Lower leg skin (tissue), 4 donors: ENCODE measurements at places on chromosomes 7 and 10. TPM values are rescaled to one million over a fixed set of nuclear protein-coding genes. Genes with fewer than 3 reads are reported as not detected.
A peak's percentile ranks its signal among the peaks of the same experiment; 100 is the strongest.

GRCh38 chr7:72441791-72442190 lies 29.7 kb upstream of the CALN1 start:
- DNase-seq: no peak

DNA sequence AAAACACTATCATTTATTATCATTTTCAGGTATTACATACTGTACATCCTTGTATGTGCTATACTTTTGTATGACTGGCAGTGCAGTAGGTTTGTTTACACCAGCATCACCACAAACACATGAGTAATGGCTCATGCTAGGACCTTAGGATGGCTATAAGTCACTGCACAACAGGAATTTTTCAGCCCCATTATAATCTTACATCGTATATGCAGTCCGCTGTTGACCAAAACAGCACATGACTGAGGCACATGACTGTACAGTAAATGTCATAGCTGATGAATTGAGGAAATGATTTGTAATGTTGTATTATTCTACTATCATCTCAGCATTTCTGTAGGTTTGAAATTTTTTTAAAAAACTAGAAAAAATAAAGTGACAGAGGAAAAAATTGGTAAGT lies 38.6 kb downstream of the BPGM start:
- no peak for DNase-seq

GRCh38 chr7:29487424-29487823 lies 76.2 kb upstream of the PRR15 start:
- no peak for DNase-seq

DNA sequence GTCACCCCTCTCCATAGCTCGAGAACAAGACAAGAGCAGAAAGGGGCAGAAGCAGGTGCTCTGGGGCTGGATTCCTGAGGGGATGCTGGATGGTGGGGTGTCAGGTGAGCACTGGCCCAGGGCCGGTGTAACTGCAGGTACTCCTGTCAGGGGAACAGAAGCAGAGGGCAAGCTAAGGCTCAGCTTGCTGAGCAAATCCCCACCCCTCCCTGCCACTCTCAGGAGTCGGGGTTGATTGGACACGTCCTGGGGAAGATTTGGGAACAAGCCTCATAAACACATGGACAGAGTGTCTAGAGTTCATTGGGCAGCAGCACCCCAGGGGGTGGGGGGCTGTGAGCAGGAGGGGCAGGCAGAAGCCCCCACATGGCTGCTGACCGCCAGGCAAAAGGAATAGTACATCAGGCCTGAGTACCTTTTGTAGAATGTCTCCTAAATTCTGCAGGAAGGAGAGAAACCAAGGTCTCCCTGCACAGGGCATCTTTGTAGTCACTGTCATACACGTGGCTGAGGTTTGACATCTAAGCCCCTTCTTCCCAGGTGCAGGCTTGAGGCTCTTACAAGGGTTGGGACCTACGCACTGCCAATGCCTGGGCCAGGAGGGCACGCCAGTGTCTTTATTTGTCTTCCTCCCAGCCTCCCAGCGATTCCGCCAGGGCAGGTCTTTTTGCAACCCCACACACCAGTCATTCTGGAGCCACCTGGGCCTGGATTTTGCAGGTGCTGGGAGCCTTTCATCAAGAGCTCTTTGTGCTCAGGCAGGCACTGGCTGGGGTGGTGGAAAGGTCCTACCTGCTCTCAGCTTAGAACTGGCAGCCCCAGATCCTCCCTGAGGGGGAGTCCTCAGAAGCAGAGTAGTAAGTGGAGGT lies 2.8 kb downstream of the CALML3 start:
- DNase-seq: peak; percentile 86

DNA sequence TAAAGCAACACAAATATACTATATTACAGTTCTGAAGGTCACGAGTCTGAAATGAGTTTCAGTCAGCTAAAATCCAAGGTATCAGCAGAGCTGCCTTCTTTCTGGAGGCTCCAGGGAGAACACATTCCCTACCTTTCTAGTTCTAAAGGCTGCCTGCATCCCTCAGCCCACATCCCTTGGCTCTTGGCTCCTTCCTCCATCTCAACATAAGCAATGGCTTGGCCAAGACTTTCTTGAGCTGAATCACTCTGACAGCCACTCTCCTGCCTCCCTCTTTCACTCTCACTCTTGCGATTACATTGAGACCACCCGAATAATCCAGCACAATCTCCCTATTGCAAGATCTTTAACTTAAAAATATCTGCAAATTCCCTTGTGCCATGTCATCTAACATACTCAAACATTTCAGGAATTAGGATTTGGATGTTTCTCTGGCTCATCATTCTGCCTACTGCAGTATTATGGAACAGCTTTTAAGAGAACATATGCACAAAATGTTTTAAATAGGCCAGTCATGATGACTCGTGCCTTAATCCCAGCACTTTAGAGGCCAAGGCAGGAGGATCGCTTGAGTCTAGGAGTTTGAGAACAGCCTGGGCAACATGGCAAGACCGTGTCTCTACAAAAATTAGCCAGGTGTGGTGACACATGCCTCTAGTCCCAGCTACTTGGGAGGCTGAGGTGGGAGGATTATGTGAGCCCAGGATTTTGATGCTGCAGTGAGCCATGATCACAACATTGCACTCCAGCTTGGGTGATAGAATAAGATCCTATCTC lies 144.2 kb upstream of the VSTM2A start:
- no peak for DNase-seq

GRCh38 chr10:110162741-110163145 lies 44.7 kb upstream of the MXI1 start:
- DNase-seq: peak; percentile 82

DNA sequence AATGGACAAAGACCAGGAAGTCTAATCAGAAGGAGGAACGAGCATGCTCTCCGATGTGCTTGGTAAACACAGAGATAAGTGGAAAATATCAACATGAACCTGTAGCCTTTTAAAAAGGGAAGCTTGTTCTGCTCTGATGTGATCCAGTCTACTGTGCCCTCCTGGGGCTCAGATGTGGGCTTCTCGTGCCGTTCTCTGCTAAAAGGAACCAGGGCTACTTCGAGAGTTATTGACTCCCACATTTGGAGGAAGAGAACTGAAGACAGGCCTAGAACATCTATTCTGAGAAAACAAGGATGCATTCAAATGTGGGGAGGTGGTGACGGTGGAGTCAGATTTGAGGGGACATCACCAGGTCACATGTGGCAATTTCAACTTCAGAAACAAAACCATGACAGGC lies 325.4 kb downstream of the GLRX3 start:
- peak; percentile 29 for DNase-seq

GRCh38 chr10:90960355-90960814 lies 39.5 kb upstream of the ANKRD1 start:
- DNase-seq: no peak

- DNase-seq: peak; percentile 80
These were observed 50.2 kb downstream of the MTURN start for GRCh38 chr7:30184791-30185487.

GRCh38 chr7:43385856-43386255 lies 197.1 kb upstream of the STK17A start:
- DNase-seq: no peak

DNA sequence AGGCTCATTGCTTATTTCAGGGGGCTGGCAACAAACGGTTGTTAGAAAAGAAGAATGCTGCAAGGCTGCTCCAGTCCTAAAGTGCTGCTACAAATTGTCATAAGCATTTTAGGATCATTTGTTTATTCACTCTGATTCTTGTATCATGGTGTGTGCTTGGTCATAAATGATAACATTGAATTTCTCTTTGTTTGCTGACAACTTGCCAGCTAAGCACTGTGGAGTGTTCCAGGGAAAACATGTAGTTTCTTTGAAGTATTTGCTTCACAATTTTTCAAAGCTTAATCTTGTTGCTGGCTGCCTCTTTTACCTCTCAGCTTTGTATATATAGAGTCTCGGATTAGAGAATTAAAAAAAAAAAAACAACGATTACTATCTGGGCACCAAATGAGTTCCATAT lies 263.0 kb downstream of the PHF14 start:
- no peak for DNase-seq

GRCh38 chr10:77293773-77294172 lies 343.8 kb downstream of the KCNMA1 start:
- no peak for DNase-seq

DNA sequence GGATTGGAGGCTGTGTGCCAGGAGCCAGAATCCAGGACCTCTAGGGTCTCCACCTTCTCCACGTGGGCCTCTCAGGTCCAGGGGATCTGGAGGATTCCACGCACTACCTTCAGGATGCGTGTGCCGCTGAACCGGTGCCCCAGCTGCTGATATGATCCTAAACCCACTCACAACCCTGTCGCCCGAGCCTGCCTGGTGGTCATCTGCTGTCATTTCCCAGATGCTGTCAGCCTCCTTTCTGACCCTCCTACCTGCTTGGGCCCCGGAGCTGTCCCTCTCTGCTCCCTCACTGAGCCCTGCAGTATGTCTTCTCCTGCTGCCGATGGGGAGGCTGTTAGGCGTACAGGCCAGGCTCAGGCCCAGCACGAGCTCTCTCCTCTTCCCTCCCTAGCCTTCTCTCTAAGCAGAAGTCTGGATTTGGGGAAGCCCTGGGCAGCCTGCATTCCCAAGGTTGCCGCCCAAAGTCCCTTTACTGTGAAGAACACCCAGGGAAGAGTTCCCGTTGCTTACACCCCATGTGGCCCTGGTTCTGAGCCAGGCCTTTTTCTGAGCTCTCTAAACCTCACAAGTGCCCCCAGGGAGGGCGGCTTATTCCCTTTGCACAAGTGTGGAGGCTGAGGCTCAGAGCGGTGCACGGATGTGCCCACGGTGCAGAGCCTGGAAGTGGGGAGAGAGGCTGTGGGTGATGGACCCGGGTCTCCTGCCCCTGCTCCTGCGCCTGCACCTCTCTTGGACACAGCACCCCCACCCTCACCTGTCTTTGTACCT lies 30.8 kb upstream of the ZNF488 start:
- no peak for DNase-seq

DNA sequence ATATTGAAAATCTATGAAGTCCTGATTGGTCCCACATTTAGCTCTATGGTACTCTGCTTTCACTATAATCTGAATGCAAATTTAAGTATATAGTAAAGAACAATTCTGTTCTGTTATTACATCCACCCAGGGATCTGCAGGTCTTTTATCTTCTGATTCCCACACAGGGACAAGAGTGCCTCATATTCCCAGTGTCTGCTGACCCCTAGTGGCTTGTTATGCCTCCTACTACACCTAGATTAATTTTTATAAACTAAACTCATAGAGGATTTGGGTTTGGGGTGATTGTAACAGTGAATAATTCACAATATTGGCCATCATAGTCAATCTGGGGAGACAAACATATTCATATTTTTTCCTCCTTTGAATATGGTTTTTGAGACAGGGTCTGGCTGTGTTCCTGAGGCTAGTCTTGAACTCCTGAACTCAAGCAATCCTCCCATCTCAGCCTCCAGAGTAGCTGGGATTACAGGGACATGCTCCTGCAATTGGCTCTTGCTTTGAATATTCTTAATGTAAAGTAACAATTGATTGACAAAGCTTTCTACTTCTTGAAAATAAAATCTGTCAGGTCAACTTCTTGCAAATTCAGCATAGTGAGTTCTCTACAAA lies 282.1 kb downstream of the KCND2 start:
- no peak for DNase-seq

GRCh38 chr10:84158061-84158460 lies 15.5 kb upstream of the GPR15LG start:
- DNase-seq: no peak

DNA sequence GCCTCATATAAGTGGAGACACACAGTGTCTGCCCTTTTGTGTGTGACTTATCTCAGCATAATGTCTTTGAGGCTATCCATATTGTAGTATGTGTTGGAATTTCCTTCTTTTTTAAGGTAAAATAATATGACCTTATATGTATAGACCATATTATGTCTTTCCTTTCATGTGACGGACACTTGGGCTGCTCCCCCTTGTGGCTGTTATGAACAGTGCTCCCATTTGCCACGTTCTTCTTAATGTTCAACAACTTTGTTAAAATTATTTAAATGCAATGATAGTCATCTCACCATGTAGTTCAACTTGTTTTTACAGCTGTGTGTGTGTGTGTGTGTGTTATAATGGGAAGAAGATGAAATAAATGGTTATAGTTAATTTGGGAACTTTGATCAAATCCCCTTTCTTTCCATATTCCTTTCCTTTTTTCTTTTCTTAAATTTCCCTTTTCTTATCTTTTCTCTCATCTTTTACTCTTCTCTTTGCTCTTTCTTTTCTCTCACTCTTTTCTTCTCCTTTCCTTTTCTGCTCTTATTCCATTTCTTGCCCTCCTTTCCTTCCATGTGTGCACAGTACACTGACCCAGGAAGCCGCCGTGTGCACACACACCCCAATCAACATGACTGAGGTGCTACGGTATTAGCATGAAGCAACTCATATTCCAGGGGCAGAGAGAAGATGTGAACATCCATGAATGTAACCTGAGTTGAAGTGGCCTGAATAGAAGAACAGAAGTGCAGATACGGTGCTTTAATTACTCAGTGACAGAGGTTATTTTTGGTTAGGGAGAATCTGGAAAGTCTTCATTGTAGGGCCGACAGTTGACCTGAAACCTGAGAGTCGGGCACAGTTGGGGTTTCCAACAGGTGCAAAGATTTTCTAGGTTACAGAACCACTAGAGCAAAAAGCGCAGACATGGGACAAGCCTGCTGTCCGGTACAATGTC lies 596.6 kb downstream of the SDK1 start:
- DNase-seq: no peak

GRCh38 chr7:124701955-124702354 lies 63.6 kb downstream of the GPR37 start:
- DNase-seq: no peak

- no peak for DNase-seq
These were observed 9.8 kb upstream of the RTKN2 start for GRCh38 chr10:62278441-62278910.

- no peak for DNase-seq
These were observed 31.9 kb downstream of the XRCC2 start for GRCh38 chr7:152643979-152644559.

DNA sequence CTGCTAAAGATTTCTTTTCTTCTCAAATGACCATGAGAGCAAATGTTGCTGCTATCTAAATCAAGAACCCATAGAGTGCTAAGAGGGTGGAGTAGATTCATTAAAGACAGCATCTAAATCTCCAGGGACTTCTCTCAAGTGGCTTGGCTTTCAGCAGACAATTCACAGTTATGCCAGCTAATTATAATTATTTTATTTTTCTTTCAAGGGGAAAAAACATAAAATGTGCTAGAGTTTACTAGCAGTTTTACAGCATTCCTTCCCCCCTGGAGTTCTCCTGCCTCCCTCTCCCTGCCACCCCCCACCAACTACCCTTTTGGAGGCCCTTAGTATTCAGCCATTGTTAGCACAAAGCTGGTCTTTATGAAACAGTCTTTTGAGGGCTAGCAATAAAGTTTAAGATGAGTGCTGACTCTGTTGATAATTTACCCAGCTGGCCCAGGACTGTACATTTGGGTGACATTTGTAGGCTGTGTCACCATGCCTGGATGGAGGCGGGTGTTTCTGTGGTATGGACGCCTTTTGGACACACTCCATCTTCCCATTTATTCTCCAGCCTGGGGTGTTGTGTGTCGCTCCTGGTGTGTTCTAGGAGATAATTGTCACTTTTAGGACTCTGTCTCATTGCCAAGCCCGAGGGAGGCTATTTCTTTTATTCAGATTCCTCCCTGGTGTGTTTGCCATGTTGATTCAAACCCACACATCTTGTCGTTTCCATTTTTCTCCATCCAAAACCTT lies 160.2 kb downstream of the CREB5 start:
- DNase-seq: no peak

Gene PIK3AP1
- total RNA-seq: 2.2 TPM

Gene GPR15LG
- 20.3 TPM for total RNA-seq

Gene NKX2-3
- total RNA-seq: not detected

Gene NACAD
- 1.6 TPM for total RNA-seq

Gene AKR1C8
- total RNA-seq: not detected

Gene ADRA2A
- 6.4 TPM for total RNA-seq

Gene TACC2
- total RNA-seq: 400 TPM
